HEK293T (cell line): ENCODE measurements at places on chromosomes 5 and 9.

GRCh38 chr5:45334939-45335338 lies 361.2 kb downstream of the HCN1 start:
- no peak for DNase-seq

- no peak for DNase-seq
Observed at GRCh38 chr9:131854334-131854733, 114.5 kb upstream of the RAPGEF1 start.

DNA sequence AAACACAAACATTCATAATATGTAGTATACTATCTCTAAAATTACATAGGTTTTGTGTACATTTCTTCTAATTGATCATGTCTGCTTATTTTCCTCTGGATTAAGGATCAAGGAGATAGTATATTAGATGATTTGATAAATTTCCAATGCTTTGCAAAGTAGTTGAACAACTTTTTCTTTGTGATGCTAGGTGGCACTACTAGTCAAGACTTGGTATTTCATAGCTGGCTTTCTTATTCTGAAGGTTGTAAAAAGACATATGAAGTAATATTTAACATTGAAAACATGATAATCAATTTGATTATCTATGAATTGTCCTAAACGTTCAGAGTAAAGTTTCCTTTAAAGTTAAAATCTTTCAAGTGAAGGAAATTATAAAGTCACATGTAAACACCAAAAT lies 106.1 kb upstream of the FGF10 start:
- no peak for DNase-seq

GRCh38 chr9:93731963-93732362 lies 155.6 kb downstream of the PHF2 start:
- no peak for DNase-seq

DNA sequence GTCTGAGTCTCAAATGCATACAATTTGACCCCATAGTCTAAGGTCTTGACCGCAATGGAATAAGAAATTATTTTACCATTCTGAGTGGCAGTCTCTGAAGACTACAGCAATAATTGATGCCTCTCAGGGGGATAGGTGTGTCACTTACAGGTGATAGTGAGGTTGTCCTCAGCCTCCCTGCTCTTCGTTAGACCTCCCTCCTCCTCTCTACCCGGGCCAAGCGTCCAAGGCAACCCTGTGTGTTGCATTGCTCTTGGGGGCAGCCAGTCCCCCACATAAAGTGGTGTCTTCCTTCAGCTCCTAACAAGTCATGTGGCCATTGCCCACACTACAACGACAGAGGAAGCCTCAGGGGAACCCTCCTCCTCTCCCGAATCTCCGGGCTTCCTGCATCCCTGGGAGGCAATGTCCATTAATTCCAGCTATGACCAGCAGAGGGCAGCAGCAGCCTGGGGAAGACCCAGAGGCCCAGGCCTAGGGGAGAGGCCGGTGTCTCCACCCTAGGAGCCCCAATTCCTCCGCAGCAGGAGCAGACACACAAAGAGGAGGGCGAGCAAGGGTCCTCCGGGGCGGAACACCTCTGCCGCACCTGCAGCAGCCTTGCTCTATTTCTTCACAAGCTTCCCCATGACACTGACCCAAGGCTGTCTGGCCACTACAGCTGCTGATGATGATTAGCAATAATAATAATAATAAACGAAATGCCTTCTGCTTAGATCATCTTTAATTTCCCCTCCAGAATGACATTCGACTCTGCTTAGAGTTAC lies 134.8 kb downstream of the KCNIP1 start:
- peak; percentile 88 for DNase-seq

DNA sequence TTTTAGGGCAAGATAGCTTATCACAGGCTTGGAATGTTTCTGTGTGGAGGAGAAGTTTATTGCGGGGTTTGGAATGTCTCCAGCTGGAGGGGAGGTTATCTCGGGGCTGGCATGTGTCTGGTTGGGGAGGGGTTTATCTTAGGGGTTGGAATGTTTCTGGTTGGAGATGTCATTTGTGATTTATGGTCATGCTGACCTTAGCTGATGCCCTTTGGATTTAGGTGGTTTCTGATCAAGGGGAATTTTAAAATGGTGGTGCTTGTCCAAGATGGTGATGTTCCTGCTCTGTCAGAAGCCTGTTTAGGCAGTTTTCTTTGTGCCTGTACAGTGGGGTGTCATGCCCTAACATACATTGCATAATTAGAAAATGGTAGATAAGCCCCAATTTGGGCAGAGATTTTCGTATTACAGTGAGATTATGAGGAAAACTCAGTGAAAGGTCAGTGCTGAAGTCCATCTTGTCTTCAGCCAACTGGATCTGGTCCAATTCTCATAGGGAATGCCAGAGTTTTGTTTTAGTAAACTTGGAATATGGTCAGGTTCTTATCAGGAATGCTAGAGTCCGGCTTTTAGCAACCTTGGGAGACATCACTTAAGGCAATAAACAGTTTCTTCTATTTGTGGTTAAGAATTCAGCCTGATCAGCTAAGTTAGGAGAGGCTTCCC lies 14.3 kb downstream of the CDK20 start:
- no peak for DNase-seq

DNA sequence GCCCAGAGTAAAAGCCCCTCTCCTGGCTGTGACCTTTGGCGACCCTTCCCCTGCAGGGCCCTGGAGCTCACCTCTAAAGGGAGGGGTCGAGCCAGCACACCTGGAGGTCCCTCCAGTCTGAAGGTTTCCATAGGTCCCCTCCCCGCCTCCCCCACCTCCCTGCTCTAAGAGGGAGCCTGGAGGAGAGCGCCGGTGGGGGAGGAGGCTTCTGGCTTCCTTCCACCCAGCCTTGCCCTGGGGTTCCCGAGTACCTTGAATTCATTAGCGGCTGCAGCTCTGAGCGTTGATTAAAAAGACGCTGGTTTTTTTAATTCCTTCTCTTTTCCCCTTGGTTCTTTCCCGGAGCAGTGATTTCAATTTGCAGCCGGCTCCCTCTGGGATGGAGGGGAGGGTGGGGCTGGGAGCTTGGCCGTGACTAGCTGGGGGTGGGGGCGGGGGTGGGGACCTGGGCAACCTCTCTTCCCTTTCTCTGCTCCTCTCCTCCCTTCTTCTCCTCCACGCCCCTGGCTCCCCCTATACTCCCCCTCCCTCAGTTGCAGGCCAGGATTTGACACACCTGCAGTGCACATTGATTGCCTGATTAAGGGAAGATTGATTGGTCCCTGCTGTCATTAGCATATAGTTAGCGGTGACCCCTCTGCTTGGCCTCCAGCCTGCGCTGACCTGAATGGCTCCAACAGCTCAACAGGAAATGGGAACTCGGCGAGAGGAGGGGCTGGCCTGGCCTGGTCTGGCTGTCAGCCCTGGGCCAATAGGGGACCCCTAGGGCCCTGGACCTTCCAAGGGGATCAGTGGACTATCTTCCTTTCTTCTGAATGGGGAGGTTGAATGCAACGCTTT lies 67.5 kb upstream of the RAPGEF1 start:
- no peak for DNase-seq

- no peak for DNase-seq
Observed at GRCh38 chr9:35195683-35196082, 33.9 kb downstream of the UNC13B start.

DNA sequence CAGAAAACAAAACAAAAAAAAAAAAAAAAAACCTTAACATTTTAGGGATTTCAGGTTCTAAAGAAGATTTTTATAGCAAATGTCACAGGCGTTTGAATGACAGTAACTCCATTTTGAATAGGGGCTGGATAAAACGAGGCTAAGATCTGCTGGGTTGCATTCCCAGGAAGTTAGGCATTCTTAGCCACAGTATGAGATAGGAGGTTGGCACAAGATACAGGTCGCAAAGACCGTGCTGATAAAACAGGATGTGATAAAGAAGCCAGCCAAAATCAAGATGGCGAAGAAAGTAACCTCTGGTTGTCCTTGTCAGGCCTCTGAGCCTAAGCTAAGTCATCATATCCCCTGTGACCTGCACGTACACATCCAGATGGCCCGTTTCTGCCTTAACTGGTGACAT lies 425.6 kb upstream of the PTPRD start:
- DNase-seq, result no peak

GRCh38 chr9:4138180-4138579 lies 161.7 kb downstream of the GLIS3 start:
- no peak for DNase-seq

- DNase-seq, result peak; percentile 48
Observed at GRCh38 chr9:115524453-115525059, 406.6 kb upstream of the TNC start.

GRCh38 chr5:11319836-11320580 lies 559.0 kb upstream of the DAP start:
- DNase-seq, result no peak

DNA sequence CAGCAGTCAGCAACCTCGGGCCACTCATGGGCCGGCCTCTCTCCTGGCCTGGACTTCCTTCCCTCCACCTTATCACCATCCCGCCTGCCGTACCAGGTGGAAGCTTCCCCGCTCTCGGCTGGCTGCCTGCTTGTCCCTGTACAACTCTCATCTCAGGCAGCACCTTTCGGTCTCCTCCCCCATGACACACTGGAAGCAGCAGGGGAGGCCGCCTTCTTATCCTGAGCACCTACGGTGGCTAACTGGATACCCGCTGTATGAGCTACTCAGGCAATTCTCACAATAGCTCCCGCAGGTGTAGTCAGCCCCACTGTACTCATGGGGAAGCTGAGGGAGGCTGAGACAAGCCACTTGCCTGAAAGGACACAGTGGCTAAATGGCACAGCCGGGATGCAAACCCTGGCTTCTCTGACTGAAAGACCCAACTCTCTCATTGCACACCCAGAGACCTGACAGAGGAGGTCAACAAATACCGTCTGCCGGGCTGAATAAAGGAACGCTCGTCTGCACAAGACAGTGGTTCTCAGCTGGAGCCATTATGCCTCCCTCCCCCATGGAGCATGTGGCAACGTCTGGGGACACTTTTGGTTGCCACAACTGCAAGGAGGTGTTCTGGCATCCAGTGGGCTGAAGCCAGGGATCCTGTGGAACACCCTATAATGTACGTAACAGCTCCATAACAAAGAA lies 9.6 kb downstream of the STK10 start:
- no peak for DNase-seq

DNA sequence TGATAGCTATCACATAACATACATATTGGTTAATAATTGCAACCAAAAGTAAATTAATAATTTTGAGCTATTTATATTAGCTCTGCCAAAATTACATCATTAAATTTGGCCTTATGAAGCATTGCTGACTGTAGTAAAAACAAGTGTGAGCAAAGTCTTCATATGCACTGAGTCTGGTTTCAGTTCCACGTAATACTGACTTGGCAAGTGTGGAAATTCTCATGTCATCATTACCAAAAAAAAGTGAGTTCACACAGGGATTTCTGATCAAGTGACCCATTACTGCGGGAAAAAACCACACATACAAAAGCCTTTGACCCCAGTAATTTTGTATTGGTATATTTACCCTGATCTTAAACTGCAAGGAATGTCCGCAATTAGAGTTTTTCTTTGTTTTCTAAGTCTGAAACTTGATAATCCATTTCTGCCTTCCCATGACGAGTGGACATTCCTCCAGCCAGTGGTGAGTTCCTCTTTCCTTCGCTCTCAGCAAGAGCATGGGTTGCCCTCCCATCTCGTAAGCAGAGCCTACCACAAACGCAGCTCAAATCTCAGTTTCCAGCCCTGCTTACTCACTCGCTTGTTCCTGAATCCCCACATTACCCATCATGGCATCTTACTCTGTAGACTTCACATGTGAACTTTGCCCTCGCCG lies 220.2 kb upstream of the DMRT1 start:
- no peak for DNase-seq

GRCh38 chr9:124209279-124209678 lies 48.5 kb upstream of the NEK6 start:
- no peak for DNase-seq

DNA sequence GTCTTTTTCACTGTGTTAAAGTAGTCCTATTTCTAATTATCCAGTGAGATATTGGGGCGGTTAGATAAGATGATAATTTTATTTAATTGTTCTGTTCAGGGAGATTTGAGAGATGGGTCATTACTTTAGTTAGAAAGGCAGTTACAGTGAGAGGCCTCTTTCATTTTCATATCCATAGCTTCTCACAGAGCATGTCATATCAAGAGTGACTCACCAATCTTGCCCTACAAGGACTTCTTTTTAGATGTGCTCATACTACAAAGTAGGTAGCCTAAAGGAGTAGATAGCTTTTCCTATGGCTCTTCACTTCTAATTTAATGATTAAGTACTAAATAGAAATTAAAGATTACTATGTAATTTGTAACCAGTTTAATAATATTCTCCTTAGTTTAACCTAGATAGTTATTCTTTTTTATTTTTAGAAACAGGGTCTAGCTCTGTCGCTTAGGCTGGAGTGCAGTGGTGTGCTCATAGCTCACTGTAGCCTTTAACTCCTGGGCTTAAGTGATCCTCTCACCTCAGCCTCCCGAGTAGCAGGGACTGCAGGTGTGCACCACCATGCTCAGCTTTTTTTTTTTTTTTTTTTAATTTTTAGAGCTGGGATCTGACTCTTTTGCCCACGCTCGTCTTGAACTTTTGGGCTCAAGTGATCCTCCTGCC lies 71.0 kb downstream of the FER start:
- DNase-seq, result no peak

DNA sequence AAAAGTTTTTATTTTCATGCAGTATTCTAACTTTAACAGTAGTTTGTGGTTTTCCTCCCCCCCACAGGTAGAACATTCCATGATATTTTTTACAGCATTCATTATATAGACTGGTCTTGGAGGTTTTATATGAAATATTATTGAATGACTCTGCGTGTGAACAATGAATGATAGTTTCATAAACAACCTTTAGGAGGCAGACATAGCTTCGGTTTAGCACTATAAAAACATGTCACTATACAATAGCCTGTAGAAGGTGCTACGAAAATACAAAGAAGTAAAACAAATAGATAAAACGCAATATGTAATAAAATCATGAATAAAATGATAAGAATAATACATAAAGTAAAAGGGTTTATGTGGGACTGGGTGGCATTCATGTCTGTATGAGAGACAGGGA lies 8.5 kb downstream of the KLF4 start:
- DNase-seq, result no peak

DNA sequence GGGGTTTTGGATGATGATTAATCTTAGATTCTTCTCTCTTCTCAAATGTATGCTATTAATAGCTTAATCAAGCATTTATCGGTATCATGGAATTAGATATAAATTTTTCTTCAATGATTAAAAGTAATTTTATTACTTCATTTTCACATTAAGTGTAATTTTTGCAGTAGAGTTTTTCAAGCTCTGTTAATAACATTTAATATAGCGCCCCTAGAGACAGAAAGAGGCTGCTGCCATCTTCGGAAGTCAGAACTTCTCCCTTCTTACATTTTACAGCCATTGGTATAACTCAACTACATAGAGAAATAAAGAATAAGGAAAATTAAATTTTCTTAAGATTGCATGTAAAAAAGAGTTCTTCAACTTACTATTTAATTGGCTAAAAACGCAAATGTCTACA lies 540.3 kb downstream of the GABRG2 start:
- no peak for DNase-seq

- no peak for DNase-seq
Observed at GRCh38 chr9:113589890-113590289, 126.4 kb downstream of the RGS3 start.
